Stimulated activated CD4-positive, alpha-beta T cell treated with anti-CD3 and anti-CD28 coated beads, TNF-alpha, amount 100 ng/mL, for 1 hour (primary cell): ENCODE measurements at places on chromosomes 2 and 18.

GRCh38 chr2:102046135-102046986 lies 54.6 kb downstream of the IL1R2 start:
- no peak for DNase-seq

DNA sequence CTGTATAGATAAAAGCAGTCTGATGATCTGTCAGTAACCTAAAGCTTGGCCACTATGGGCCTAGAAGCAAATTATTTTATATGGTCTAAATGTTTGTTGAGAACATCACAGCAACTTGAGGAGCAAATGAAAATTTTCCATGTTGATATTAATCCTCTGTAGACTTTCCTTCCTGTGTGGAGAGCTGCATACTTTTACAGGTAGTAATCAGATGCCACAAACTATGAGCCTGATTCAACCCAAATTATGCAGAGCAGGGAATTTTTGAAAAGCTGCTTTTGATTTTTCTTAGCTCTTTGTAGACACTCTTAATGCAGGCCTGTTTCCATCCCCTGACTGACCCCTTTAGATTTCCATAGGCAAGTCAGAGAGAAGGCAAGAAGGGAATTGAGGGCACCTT lies 17.3 kb downstream of the PAX3 start:
- DNase-seq = no peak

DNA sequence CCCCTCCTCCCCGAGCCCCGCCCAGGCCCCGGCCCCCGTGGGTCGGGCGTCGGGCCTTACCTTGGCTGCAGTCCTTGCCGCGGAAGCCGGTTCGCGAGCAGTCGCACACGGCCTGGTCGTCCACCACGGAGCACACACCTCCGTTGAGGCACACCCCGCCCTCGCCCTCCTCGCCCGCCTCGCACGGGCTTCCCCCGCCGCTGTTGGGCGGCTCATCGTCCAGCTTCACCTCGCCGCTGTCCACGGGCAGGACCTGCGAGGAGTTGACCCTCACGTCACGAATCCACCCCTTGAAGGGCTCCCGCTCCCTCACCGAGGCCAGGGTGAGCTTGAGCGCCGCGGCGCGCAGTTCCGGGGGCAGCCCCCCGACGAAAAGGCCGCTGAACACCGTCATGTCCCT lies 4.5 kb downstream of the NRXN1 start:
- no peak for DNase-seq

GRCh38 chr2:152363936-152364335 lies 29.0 kb downstream of the FMNL2 start:
- DNase-seq = no peak

DNA sequence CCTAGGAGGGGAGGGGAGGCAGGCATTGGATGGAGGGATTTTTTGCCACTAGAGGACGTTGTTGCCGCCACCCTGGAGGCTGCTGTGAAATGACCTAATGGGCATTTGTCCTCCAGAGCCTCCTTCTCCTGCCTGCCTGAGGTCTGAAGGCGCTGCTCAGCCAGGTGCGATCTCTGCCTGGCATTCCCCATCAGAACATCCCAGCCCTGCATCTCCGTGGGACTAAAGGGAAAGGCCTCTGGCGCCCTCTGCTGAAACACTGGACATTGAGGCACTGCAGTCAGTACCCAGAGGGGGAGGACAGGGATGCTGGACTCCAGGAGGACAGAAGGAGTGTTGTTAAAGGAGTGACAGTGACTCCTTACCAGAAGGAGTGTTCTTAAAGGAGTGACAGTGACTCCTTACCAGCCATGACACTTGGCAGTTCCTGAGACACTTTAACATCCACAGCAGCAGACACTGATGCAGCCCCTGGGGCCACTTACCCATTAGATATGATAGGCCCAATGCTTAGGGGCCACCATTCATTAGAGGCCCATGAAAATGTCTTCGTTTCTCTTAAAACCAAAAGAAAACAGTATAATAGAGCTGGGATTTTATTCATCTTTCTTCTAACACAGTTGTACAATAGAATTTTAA lies 17.0 kb downstream of the THNSL2 start:
- no peak for DNase-seq

DNA sequence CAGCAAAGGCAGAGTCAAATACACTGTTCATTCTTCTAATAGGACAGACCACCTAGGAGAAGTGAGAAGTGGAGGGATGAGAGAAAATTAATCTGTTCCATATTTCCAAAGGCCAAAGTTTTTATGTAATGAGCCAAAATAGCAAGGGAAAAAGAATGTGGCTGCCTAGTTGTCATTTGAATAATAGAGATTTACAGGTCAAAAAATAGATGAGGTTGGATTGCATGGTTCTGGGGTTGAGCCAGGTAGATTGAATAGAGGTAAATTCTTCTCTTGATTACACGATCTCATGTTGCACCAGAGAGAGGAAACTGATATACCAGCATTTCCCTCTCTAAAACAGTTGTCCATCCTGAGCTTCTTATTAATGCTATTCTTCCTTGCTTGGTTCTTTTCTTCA lies 325.8 kb downstream of the CCDC178 start:
- no peak for DNase-seq

DNA sequence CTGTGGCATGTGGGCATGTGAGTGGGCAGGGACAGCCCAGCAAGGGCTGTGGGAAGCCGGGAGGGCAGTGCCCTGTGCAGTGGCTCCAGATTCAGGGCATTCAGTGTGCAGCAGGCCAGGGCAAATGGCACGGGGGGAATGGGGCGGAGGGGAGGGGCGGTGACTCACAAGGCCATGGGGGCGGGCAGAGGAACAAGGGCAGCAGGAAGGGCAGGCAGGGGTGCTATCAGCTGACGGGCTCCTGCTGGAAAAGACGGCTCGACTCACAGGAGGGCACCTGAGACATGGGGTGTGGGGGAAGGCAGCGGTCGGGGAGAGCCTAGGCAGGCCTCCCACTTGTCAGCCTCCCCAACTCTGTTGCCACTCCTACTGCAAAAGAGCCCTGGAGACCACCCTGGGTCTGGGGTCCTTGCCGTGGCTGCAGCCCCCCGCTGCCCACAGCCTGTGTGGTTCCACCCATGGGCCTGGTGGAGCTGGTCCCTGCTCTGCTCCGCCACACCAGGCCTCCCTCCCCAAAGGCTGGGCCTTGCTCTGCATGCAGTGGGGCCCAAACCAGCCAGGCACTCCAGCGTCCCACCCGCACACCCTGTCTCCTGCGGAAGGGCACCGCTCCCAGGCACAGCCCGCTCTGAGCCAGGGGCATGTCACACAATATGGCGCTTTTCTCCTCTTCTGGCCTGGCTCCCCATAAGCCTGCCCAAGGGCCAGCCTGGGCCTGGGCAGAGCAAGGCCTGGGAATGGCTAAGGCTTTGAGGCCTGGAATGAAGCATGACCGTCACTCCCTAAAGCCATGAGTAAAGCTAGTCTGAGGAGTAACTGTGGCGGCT lies 25.9 kb downstream of the HS6ST1 start:
- DNase-seq = no peak

- DNase-seq = peak; percentile 86
Observed at GRCh38 chr2:131492418-131493198, 411 bp upstream of the MZT2A start.

GRCh38 chr2:12931186-12931844 lies 214.6 kb downstream of the TRIB2 start:
- DNase-seq = no peak

GRCh38 chr2:17966798-17967197 lies 88.3 kb downstream of the KCNS3 start:
- no peak for DNase-seq

DNA sequence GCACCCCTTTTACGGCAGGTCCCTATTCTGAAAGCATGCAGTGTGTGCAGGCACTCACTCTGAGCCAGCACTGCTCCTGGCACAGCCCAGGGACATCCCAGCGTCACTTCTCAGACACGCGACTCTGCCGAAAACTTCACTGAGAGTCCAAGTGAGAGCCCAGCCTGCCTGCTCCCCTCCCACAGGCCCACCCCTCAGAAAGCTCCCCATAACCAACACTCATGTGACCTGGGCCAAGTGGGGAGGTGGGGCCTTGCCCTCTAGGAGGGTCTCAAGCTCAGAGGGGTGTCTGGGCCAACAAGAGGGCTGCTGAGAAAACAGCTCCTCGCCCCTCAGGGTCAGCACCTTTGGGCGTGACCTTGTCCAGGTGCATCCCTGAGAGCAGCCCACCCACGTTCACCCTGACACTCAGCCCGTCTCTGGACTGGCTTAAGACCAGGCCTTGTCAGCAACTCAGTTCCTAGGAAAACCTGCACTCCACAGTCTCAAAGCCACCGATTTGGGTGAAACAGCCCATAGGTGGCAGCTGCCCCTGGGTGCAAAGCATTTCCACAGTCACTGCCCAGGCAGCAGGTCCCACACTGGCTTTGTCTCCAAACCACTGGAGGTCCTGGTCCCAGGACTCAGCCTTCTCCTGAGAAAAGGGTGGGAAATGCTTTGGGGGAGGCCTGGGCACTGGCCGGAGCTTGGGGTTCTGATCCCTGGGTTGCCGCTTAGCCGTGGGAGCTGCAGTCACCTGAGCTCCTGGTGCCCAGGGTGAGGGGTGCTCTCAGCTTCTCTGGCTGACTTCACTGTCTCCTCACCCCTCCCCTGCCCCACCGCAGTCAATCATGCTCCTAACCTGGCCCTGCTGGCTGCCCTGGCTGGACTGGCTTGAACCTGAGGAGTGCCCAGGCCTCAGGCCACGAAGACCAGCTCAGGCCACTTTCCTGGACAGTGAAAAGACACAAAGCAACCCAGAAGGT lies 209.6 kb downstream of the HDAC4 start:
- DNase-seq = no peak

DNA sequence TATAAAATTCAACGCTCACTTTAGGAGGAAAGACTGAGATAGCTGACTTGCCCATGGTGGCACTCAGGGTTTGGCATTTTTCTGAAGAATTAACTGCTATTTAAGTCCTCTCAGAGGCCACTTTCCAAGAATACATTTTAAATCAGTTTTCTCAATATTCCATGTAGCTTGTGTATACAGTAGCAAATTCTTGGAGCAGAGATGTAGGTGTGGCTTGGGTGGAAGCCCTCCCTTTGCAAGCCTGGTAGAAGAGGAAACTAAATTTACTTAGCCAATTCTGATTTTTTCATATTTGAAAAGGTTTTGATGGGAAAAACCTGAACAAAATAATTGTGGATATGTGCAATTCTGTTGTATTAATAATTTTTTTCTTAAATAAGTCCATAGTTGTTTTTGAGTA lies 14.0 kb upstream of the ITGAV start:
- DNase-seq = no peak

GRCh38 chr18:41444943-41445342 lies 510.1 kb upstream of the PIK3C3 start:
- DNase-seq = no peak

GRCh38 chr2:145260674-145261073 lies 740.8 kb upstream of the ZEB2 start:
- DNase-seq = no peak

GRCh38 chr2:24448797-24449196 lies 42.3 kb upstream of the NCOA1 start:
- no peak for DNase-seq
